ENCODE measurements at places on chromosomes 5 and 9.
A peak's percentile ranks its signal among the peaks of the same experiment; 100 is the strongest.

DNA sequence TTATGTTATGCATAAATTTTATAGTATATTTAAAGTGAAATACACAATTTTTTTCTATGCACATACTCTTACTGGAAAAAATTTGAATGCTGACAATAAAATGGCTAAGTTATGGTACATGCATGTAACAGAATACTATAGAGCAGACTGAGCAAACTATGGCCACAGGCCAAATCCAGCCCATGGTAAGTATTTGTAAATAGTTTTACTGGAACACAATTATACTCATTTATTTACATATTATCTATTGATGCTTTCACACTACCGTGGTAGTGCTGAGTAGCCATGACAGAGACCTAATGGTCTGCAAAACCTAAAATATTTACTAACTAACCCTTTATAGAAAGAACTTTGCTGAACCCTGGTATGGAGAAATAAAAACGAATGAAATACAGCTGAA, 45.7 kb downstream of the TEX10 start:
- no peak for DNase-seq

- DNase-seq, result no peak
Observed at GRCh38 chr9:113645227-113645977, 181.9 kb downstream of the RGS3 start.

- no peak for DNase-seq
Observed at GRCh38 chr9:90986161-90986560, 184.5 kb downstream of the SYK start.

DNA sequence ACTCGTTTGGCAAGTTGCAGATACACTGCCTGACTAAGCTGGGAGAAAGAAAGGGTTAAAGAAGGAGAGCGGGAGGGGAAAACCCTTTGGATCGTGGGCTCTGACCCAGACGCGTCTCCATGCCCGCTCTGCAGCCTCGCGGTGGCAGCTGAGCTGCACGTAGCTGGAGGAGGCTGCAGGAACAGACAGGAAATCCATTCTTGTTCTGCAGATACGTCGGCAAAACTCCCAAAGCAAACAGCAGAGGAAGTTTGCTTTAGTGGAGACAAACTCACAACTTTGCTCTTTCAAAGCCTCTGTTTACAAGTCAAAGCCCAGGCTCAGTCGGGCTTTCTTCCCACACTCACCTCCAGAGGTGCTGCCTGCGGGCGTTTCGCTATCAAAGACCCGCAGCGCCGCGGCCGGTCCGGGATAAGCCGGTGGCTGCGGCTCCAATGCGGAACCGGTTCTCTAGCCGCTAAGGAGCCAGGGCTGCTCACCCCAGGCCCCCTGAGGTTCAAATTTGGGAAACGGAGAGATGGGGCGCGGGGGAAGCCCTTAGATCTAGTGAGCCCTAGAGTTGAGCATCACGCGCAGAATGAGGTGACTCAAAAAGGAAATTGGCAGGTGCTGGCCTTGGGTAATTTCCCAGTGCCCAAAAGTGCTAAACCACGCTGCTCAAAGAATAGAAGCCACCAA, 60.7 kb downstream of the MAT2B start:
- DNase-seq, result no peak

DNA sequence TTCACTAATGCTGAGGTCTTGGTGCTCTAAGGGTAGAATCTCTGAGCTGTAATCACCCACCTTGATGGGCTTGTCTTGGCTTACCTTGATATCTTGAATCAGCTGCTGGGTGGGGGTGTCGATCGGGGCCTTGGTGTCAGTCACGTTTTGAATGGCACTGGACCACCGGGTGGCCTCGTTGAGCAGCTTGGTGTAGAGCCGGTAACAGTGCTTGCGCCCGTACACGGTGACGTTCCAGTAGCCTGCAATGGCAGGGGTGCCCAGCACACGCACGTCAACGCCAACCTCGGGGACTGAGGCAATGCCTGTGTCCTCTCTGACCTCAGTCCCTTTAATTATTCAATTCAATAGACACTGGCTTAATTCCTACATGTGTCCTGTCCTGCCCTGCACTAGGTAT, 63.1 kb upstream of the RETREG1 start:
- DNase-seq, result no peak

DNA sequence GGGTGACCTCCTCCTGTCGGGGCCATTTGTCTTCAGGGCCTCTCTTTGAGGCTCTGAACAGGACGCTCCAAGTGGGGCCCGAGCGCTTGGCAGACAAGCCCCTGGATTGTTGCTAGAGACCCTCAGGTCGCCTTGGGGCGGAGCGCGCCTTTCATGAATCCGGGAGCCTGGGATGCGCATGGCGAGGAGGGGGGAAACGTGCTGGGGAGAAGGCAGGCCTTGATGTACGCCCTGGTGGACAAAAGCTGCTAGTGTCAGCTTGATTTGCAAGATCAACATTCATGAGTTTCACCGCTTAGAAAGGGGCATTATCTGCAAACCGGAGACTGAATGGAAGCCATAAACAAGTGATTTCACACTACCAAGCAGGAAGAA, 226.3 kb downstream of the SMARCA2 start:
- no peak for DNase-seq

- peak; percentile 14 for DNase-seq
Observed at GRCh38 chr5:75734913-75735789, 17.9 kb upstream of the POC5 start.

- no peak for DNase-seq
Observed at GRCh38 chr9:22976454-22976853, 529.8 kb downstream of the DMRTA1 start.

DNA sequence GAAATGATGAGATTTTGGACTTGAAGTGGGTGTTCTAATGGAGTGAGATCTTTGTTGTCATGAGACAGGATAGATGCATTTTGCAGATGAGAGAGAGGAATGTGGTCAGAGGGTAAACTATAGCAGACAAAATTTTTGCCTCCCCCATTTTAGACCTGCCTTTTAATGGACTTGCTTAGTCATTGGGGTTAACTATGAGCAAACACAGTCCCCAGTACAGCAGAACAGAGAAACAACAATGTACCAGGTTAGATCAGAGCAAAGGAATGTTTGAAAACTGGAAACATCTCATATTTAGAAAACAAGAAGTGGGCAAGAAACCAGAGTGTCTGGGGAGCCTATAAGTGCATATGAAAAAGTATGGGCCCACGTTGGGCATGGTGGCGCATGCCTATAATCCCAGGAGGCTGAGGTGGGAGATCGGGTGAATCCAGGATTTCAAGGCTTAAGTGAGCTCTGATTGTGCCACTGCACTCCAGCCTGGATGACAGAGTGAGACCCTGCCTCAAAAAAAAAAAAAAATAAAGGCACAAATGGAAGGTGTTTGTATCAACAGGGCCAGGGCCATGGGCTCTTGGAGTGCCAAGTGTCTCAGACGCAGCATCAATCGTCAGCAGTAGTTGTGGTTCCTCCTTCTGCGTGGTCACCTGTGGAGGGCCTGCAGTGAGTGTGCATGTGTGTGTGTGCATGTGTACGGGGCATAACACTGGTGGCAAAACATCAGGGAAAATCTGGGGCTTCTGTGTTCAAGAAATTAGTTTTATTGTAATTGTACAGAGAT, 214.4 kb upstream of the S1PR3 start:
- DNase-seq, result no peak

GRCh38 chr5:131272307-131272706, 8.5 kb downstream of the CDC42SE2 start:
- DNase-seq, result no peak

DNA sequence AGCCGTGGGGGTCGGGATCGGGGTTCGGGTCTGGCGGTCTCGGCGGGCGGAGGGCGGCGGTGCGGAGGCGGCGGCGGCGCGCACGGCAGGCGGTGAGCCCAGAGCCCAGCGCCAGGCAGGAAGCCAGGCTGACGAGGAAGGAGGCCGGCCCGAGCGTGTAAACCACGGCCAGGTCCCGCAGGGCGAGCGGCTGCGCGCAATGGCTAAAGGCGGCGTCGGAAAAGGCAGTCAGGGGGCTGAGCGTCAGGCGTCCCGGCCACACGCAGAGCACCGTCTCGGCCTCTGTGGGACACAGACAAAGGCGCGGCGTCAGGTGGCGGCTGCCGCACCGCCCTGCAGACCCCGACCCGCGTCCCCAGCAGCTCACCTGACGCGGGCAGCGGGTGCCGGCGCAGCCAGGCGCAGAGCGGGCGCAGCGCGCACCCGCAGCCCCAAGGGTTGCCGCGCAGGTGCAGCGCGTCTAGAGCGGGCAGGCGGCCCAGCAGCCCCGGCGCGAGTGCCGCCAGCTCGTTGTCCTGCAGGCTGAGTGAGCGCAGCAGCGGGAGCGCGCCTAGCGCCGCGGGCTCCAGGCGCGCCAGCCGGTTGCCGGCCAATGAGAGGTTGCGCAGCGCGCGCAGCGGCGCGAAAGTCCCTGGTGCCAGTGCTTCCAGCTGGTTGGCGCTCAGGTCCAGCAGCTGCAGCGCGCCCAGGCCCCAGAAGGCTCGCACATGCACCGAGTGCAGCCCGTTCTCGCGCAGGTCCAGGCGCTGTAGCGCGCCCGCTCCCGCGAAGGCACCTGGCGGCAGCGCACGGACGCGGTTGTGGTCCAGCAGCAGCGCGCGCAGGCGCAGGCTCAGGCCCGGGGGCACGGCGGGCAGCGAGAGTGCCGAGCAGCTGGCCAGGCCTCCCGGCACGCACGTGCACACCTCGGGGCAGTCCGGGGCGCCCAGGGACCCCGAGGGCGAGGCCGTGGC, 671 bp downstream of the LRRC26 start:
- DNase-seq, result no peak

- DNase-seq, result no peak
Observed at GRCh38 chr5:43208658-43209057, 16.6 kb downstream of the NIM1K start.

- no peak for DNase-seq
Observed at GRCh38 chr9:126297661-126298060, 29.0 kb upstream of the MVB12B start.

GRCh38 chr5:137114529-137114928, 384.6 kb downstream of the SPOCK1 start:
- DNase-seq, result no peak

DNA sequence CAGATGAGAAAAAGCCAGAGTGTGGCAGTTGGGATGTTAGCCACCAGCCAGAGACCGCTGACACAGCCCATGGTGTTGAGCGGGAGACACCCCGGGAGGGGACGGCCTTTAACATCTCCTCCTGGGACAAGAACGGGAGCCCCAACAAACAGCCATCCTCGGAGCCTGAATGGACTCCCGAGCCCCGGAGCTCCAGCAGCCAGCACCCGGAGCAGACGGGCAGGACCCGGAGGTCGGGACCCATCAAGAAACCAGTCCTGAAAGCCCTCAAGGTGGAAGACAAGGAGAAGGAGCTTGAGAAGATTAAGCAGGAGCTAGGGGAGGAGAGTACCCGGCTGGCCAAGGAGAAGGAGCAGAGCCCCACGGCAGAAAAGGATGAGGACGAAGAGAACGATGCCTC, 28.0 kb upstream of the POMT1 start:
- no peak for DNase-seq

DNA sequence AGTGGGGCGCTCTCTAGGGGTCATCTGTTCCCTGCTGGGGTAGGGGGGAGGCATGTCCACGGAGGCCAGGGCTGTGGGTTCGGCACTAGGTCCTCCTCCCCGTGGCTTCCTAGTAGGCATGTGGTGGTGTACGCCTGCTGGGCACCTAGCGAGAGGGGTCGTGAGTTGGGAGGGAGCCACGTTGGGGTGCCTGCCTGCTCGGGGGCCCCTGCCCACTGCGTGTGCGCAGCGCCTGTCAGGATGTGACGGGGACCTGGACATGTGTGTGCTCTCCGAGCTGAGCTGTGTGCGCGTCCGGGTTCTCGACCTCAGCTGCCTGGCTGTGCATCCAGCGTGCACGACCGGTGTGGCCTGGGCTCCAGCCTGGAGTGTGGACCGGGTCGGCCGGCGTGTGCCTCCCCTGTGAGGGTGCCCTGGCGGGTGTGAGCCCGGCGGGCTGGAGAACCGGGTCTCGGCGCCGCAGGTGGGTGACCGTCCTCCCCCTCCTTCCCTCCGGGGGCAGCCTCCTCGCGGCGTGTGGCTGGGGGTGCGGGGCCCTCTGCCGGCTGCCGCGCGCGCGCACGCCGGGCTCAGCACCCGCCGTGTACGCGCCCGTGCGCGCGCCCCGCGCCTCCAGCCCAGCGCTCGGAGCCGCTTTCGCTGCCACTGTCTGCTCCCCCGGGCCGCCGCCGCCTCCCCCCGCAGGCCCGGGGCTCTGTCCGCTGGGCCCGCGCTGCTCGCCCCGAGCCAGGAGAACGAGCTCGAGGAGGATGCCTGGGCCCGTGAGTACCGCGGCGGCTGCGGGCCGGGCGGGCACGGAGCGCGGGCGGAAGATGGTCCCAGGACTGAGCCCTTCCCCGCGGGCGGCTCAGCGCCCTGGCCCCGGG, at the start of gene PRR7:
PRR7 (plus strand) TSS at position 615 of the 866 bp plus-strand sequence. CDS start 8,254 bp downstream, outside the sequence.
- peak; percentile 60 for DNase-seq

DNA sequence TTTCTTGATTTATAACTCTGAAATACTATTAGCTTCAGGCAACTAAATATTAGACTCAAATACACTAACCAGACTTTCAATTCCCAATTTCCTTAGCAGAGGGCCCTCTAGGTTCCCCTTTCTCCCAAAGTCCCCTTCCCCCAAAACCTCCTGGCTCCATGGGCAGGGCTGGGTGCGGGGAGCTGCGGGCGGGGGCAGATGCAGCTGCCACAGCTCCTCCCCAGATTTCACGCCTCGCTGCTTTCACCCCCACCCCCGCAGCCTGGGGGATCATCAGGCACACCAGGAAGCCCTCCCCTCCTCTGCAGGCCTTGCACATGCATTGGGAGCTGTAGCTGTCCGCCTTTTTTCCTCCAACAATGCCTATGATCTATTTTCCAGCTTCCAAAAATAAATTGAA, 82.8 kb upstream of the SPATA31C2 start:
- DNase-seq, result no peak

GRCh38 chr5:149651686-149652085, 70.4 kb downstream of the ARHGEF37 start:
- DNase-seq, result no peak

- DNase-seq, result no peak
Observed at GRCh38 chr5:132369007-132369473, 470 bp upstream of the SLC22A5 start.

- DNase-seq, result no peak
Observed at GRCh38 chr5:79056847-79057246, 12.6 kb downstream of the DMGDH start.

- DNase-seq, result no peak
Observed at GRCh38 chr9:20786807-20787206, 102.7 kb downstream of the FOCAD start.

DNA sequence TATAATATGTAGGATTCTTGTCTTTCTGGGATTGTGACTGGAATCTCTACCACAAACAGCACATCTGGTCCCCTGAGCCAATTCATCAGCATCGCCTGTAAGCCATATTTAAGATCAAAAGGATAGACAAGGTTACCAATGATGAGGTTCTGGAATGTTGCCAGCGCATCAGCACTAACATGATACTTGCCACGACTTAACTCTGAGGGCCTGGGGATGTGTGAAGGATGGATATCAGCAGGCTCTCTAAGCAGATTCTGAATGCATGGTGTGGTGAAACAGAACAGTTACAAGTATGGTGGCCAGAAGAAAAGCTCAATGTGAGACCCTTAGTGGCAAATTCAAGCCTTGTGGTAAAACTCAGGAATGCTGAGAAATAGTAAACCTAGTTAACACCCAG, 143.0 kb downstream of the XRCC4 start:
- DNase-seq, result no peak

- DNase-seq, result no peak
Observed at GRCh38 chr5:45205403-45205961, 396.7 kb downstream of the MRPS30 start.

Measured in amygdala (tissue), 56 donors.